ENCODE measurements at places on chromosomes 4 and X.

- DNase-seq = no peak
Measured at GRCh38 chr4:147533331-147533730, 52.4 kb downstream of the EDNRA start.

GRCh38 chr4:143625632-143626031 lies 74.8 kb downstream of the FREM3 start:
- DNase-seq = no peak

DNA sequence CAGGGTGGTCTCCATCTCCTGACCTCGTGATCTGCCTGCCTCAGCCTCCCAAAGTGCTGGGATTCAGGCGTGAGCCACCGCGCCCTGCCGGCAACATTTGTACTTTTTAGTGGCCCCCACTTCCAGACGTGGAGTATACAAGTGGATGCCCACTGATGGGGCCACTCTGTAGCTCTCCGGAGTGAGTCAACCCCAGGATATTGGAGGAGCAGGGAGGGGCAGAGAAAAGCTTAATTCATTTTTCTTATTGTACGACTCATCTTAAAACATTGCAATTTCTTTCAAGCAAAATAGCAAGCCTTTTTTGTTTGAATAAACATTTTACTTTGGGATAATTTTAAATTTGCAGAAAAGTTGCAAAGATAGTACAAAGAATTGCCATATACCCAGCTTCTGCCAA lies 34.6 kb downstream of the FAM9C start:
- no peak for DNase-seq

DNA sequence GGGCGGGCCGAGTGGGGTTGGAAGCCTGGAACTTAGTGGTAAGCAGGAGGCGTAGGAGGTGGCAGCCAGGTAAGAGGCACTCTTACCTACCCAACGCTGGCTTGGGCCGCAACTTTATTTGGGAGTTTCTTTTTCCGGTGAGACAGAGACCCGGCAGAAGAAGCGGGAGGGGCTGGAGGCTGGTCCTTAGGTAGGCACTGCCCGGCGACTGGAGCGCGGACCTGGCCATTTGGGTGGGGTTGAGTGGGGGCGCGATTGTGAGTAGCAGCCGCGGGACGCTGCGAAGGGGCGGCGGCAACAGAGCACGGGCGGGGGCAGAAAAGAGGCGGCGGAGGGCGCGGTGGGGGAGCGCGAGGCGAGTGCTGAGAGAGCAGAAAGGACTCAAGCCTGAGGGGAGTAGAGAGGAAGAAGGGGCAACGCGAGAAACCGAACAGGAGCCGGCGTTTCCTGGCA lies 334 bp upstream of the POU4F2 start:
- DNase-seq = no peak

DNA sequence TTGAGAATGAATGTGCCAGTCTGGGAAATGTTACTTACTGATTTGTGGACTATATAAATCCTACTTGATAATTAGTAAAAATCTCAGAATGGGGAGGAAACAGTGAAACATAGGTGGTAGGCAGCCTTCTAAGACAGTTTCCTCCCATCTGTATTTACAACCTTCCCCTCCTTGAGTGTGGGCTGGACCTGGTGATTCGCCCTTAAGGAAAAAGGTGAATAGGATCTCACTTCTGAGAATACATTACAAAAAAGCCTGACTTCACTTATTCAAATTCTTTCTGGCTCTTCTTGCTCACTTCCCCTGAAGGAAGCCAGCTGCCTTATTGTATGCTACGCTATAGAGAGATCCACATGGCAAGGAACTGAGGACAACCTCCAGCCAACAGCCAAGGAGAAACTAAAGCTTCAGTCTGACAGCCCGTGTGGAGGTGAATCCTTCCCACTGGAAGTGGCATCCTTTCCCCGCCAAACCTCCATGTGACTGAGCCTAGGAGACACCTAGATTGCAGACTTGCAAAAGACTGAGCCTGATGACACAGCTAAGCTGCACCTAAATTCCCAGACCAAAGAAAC lies 585.0 kb downstream of the STPG2 start:
- DNase-seq = no peak

DNA sequence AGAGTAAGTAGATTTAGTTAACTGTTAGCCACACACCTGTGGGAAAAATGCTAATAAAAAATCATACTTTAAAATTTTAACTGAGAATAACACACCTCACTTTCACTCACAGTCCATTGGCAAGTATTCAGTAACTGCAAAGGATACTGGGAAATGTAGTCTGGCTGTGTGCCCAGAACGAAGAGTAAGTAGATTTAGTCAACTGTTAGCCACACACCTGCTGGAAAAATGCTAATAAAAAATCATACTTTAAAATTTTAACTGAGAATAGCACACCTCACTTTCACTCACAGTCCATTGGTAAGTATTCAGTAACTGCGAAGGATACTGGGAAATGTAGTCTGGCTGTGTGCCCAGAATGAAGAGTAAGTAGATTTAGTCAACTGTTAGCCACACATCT lies 178.4 kb upstream of the NWD2 start:
- DNase-seq = no peak

- DNase-seq = no peak
Measured at GRCh38 chr4:4471195-4471594, 70.7 kb downstream of the STX18 start.

DNA sequence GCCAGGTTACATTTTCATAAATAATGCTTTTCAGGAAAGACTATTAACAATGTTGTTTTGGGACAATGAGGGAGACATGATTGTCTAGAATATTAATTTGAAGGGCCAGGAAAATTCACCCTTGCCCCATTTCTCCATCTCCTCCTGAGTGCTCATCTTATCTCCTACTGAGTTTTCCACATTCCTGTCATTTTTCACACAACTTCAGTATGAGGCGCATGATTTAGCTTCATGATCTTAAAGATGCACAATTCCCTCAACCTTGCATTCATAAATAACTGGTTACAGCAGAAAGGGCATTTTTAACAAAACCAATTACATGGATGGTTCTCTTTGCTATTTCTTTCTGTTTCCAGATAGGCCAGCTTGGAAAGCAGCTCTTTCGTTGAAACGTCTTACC lies 1699.2 kb upstream of the IGFBP7 start:
- DNase-seq = no peak

DNA sequence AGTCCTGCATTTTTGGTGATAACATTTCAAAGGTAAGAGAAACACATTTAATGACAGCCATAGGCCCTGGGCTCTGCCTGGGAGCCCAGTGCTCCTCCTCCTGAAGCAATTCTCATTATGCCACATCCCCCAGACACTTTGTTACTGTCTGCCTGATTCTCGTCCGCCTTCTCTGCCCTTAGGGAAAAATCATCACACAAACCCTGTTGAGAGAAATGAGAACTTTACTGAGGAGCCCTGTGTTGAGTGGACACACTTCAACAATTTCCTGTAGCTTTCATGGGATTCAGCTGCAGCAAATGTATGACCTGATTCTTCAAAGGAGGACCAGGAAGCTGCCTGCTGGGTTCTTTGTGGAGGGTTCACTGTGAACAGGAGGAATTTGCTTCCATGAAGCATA lies 566.5 kb upstream of the FRG1 start:
- DNase-seq = no peak

DNA sequence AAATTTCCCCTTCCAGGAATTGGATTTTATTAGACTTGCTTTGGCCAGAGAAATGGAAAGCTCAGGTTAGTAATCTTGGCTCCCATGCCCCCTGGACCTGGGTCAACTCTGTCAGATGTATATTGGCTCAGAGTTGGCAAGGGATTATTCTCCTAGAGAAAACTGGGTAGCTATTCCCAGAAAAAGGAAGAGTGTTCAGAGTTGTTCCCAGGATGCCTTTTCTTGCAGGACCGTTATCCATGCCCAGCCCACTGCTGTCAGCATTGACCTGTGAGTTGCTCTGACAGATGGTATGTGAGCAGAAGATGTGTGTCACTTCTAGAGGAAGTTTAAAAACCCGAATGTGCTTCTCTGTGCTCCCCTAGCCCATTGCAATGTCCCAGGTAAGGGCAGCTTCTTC lies 509.9 kb upstream of the ZFP42 start:
- no peak for DNase-seq

- no peak for DNase-seq
Measured at GRCh38 chrX:155068165-155068564, 2.8 kb downstream of the CMC4 start.

DNA sequence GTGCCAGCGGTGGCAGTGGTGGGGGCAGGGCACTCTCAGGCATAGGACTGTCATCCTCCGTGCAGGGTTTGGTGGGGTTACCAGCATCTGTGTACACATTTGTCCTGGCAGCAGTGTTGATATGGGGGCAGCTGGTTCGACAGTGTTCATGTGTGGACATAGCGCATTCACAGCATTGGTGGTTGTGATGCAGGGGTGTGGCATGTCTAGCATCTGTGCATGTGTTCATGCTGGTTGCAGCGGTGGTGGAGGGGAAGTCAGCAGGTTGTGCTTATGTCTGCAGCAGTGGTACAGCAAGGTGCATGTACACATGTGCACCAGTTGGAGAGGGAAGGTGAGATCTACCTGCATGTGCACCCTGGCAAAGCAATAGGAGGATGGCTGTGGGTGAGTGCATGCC lies 75.3 kb upstream of the ZXDB start:
- DNase-seq = no peak

- no peak for DNase-seq
Measured at GRCh38 chr4:105460306-105460705, 13.6 kb downstream of the PPA2 start.

DNA sequence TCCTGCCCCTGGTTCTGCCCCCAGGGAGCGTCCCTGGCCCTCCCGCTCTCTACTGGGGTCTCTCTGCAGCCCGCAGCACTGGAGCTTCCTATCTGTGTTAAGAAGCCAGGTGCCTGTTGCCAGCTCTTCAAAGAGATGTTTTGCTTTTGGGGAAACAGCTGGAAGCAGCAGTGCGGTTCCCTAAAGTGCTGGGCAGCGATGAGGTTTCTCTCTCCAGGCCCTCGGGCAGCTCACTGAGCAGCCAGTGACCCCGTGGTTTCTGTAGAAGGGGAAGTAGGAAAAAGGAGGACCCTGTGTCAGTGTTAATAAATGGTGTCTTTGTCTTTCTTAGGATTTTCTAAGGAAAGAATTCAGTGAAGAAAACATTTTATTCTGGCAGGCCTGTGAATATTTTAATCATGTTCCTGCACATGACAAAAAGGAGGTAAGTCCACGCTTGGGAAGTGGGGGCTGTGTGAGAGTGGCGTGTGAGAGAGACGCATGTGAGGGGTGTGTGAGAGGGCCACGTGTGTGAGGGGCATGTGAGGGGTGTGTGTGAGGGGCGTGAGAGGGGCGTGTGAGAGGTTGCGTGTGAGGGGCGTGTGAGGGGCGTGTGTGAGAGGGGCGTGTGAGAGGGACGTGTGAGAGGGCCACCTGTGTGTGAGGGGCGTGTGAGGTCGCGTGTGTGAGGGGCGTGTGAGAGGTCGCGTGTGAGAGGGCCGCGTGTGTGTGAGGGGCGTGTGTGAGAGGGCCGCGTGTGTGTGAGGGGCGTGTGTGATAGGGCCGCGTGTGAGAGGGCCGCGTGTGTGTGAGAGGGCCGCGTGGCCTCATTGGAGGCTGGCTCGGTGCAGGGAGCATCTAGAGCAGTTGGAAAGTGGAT lies 27.1 kb upstream of the HGFAC start:
- no peak for DNase-seq

DNA sequence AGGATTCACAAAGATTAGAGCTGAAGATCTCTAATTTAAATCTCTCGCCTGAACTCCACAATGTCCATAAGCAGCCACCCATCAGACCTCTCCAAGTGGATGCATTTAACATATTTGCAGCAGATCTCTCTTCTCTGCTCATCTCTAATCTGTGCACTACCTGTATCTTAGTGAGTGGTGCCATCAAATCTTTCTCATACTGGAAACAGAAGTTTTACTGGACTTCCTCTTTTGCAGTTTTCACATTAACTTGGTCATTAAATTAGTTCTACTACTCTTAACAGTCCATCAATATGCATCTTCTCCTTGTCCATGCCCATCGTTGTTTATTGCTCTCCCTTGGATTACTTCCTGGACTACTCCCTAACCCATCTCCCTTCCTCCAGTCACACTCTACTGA lies 488.5 kb downstream of the IL15 start:
- DNase-seq = no peak

DNA sequence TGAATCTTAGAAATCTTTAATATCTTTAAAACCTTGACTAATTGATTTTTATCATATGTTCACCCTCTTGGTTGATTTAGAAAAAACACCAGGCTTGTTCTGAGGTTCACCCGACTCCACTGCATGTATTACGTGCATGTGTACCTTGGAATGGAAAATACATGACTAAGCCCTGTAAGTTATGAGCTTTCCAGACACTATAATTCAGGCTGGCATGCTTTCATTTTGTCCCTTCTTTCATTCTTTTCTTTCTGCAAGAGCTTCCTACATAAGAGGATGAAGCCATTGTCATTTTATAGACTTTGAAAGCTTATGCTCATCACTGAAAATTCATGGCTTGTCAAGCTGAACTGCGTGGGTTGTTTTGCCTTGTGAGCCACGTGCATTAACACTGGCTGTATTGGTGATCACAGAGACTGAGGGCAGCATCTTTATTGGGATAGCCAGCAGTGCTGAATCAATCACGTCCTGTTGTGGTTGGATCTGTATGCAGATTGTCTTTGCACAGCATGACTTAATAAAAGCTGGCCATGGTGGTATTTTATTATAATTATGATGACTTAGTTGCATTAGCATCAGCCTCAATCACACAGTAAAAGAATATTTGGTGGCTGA lies 141.9 kb downstream of the SLIT2 start:
- no peak for DNase-seq

DNA sequence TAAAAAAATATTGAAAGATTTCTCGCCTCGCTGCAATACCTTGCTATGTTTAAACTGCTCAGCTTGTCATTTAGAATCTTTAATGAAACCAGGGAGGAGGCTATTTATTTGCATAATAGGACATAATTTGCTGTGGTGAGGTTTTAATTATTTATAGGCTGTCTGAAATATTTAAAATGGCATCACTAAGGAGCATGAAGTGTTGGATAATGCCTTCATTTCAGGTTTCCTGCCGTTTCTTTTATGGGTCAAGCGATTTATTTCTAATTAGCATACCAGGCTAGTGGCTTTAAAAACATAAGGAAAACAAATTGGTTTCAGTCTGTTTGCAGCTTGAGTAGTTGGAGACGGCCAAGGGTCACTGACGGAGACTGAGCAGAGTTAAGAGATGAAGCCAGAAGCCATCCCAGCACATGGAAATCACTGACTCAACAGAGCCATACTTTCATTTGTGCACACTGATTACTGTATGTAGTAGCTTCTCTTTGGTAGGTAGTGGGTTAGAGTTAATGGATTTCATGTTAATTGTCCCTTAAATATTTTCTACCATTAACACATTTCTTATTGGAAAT lies 1962.4 kb upstream of the TENM3 start:
- no peak for DNase-seq

GRCh38 chr4:53744446-53745160 lies 153.3 kb upstream of the LNX1 start:
- no peak for DNase-seq
